ENCODE measurements at places on chromosomes 5 and 9. TPM values are rescaled to one million over a fixed set of nuclear protein-coding genes. Genes with fewer than 3 reads are reported as not detected.

The HSD17B3 gene
- 0.82 TPM for total RNA-seq

The POLR3G gene
- 2.7 TPM for total RNA-seq

The SH3PXD2B gene
- 22.8 TPM for total RNA-seq

The CAAP1 gene
- 26.6 TPM for total RNA-seq

The ZDHHC12 gene
- 10.9 TPM for total RNA-seq

The GABRA1 gene
- 16.5 TPM for total RNA-seq

The AMBP gene
- not detected for total RNA-seq

The LCN15 gene
- total RNA-seq = not detected

The SLC25A48 gene
- 3.7 TPM for total RNA-seq

The LECT2 gene
- total RNA-seq = not detected

The STK32A gene
- total RNA-seq = 17.7 TPM
